ENCODE measurements at places on chromosomes 6 and 20.
A peak's percentile ranks its signal among the peaks of the same experiment; 100 is the strongest.

- DNase-seq = no peak
These were observed 74.8 kb upstream of the SNRPB2 start for GRCh38 chr20:16654858-16655535.

DNA sequence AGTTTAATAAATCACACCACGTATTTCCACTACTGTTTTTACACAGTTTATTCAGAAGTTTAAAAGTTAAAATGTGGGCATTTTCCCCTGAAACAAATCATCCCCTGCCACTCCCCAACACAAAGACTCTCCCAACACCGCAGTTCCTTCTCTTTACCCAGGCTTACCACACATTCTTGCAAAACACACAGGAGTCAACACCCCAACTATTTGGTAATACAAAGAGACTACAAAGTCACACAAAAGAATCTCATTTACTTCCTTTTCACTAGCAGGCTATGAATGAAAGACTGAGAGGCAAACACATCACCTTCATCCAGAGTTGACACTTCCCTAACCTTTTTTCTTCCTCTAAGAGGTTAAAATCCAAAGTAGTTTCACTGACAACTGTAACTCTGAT is 51.1 kb downstream of the KCTD20 start:
- DNase-seq = no peak

DNA sequence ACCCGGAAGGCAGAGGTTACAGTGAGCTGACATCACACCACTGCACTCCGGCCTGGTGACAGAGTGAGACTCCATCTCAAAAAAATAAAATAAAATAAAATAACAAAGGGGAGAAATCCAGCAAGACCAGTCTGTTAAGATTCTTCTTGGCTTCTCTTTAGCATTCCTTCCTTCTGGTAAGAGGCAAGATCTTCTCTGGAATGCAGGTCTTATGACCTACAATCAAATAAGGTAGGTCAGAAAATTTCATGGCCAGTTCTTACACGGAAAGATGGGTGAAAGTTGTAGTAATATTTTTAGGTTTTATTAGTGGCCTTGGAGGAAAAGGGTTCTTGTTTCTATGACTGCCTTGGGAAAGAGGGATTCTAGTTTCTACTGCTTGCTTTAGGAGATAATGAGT is 180.9 kb downstream of the FUT9 start:
- DNase-seq = no peak

- DNase-seq = no peak
These were observed 123.2 kb downstream of the TAF4 start for GRCh38 chr20:61942526-61942925.

DNA sequence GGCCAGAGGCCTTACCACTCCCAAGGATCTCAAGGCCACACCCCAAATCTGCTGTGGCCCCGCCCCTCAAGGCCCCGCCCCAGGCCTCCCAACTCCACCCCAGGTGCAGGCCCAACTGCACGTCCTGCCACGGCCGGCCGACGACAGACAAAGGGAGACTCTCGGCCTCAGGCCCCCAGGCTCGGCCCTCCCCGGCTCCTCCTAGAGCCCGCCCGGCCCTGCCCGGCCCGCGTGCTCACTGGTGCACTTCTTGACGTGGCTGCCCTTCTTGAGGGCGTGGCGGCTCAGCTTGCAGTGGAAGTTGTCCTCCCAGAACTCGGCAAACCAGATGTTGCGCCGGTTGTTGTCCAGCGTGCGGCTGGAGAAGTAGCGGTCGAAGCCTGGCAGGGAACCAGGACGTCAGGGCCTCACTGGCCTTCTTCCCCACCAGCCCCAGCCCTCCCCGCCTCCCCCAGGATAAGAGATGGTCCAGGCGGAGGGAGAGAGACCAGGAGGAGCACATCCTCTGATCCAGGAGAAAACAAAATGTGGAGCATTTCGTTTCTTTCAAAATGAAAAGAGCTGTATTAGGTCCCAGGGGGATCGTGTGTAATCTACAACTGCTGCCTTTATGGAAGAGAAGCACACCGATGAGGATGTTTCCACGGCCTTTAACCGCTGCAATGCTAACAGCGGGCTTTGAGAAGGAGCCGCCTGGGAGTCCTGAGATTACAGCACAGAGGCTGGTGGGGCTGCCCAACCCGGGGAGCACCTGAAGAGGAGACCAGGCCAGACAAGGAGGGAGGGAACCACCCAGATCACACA is 89.4 kb downstream of the GRM4 start:
- no peak for DNase-seq

GRCh38 chr6:85580118-85580877 is 13.4 kb downstream of the SNX14 start:
- no peak for DNase-seq

- DNase-seq = no peak
These were observed 76.7 kb downstream of the CEP162 start for GRCh38 chr6:84150705-84151104.

- DNase-seq = peak; percentile 66
These were observed 32.5 kb upstream of the ZNF184 start for GRCh38 chr6:27505209-27506027.

- no peak for DNase-seq
These were observed 64.6 kb upstream of the ADGRF1 start for GRCh38 chr6:47106721-47107197.

DNA sequence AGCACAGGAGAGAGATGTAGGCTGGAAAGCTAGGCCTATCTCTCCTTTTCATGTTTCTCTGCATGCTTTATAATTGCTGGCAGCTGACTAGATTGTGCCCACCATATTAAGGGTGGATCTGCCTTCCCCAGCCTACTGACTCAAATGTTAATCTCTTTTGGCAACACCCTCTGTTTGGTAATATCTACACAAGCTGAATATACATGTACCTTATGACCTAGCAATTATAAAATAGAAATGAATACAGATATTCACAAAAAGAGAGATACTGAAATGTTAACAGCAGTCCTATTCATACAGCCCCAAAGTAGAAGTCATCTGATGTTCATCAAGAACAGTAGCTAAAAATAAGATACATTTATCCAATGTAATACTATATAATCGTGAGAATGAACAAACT is 429.6 kb downstream of the EPM2A start:
- DNase-seq = no peak

GRCh38 chr6:7311917-7312615 is 933 bp downstream of the SSR1 start:
- DNase-seq = no peak

GRCh38 chr6:45721665-45722064 is 294.0 kb downstream of the CLIC5 start:
- no peak for DNase-seq

GRCh38 chr20:58001381-58001780 is 227.1 kb downstream of the ANKRD60 start:
- DNase-seq = no peak

GRCh38 chr6:162178666-162179065 is 548.9 kb downstream of the PRKN start:
- DNase-seq = no peak

DNA sequence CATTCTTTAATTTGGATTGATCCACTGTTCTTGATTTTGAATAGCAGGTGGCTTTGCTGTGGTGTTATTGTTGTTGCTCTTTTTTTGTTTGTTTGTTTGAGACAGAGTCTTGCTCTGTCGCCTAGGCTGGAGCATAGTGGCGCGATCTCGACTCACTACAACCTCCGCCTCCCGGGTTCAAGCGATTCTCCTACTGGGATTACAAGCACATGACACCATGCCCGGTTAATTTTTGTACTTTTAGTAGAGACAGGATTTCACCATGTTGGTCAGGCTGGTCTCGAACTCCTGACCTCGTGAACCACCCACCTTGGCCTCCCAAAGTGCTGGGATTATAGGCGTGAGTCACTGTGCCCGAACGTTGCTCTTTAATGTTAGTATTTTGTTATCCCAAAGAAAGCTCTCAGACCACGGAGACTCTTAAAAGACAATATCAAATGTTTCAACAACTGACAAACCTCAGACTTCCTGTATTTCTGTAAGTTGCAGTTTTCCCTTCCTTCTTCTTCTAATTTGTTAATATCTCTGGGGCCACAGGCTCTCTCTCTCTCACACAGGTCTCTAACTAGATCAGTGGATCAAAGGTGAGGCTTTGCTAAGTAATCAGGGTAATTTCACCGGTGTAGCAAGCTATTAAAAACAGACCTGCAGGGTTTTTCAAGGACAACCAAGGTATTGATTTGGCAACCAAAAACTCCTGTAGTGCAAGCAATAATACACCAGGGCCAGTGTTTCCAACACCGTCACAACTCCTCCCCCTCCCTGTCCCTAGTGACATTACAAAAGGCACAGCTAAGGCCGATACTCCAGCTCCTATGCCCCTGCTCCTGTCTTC is 48.8 kb upstream of the ZNF217 start:
- DNase-seq = peak; percentile 61

DNA sequence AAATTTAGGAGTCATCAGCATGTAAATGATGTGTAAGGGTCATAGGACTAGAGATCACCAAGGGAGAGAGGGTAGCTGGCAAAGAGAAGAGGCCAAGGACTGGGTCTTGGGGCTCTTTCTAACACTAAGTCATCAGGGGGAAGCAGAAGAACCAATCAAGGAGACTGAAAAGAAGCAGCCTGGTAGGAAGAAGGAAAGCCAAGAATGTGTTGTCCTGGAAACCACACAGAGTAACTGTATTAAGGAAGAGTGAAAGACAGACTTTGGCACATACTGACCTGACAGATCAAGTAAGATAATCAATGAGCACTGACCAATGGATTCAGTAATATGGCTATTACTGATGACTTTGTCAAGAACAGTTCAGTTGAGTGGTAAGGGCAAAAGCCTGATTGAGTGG is 42.3 kb upstream of the LAMA4 start:
- DNase-seq = no peak

GRCh38 chr20:58251979-58252591 is 23.6 kb upstream of the ANKRD60 start:
- DNase-seq = no peak

DNA sequence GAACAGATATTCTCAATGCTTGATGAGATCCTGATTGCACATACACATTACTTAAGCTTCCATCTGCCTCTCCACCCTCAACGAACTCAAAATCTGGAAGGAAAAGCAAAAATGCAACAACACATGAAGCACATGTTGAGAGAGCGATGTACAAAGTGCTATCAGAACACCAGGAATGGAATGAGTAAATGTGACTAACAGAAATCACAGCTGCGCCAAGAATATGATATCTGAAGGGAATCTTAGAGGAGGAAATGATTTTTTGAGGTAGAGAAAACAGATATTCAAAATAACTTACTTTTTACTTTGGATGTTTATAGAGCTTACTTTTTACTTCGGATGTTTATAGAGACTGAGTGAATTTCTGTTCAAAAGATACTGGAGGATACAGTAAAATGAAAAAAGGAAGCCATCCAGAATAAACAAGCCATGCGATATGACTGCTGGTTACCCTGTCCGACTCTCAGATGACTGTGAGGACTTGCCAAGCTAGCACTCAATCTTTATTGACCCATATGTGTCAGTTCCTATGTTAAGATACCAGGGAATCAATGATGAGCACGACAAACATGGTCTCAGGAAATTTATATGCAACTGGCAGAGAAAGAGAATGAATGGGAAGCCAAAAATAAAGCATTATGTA is 102.0 kb downstream of the SMLR1 start:
- DNase-seq = no peak
